ENCODE measurements at places on chromosomes 16 and 17.

DNA sequence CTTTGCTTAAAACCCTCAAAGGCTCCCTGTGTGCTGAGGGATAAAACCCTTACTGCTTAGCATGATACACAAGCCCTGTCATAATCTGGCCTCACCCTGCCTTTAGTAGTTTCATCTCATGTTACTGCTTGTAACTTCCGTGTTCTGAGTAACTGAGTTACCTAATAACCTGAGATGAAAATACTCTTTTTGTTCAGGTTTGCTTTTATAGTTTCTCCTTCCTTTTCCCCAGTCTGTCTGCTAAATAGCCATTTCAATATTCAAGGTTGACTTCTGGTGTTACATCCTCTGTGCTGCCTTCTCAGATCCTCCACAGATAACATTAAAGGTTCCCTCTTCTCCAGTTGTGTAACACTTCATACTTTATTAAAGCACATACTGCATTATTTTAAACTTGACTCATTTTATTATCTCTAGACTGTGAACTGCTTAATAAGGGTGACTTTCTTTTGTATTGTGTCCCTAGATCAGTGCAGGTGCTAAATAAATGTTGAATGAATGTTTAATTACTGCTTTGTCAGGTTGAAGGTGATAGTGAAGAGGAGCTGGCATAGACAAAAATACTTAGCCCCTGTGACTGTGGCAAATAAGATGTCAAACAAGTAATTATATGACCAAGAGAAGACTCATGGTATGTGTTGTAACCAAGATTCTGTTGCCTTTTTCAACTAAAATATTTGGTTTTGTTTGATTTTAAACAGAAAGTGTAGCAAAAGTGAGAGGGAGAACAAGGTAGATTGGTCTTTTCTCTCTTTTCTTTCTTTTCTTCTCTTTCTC lies 47.8 kb downstream of the NFAT5 start:
- no peak overlapping the region for H3K4me3 ChIP-seq
- H3K27me3 ChIP-seq = no peaks in the 10 kb centered on the region
- H3K4me1 ChIP-seq = peaks cover 20% of the 10 kb centered on the region
- peaks cover 14% of the 10 kb centered on the region for H3K36me3 ChIP-seq
- no peak overlapping the region for H3K27ac ChIP-seq
- no peak for DNase-seq

DNA sequence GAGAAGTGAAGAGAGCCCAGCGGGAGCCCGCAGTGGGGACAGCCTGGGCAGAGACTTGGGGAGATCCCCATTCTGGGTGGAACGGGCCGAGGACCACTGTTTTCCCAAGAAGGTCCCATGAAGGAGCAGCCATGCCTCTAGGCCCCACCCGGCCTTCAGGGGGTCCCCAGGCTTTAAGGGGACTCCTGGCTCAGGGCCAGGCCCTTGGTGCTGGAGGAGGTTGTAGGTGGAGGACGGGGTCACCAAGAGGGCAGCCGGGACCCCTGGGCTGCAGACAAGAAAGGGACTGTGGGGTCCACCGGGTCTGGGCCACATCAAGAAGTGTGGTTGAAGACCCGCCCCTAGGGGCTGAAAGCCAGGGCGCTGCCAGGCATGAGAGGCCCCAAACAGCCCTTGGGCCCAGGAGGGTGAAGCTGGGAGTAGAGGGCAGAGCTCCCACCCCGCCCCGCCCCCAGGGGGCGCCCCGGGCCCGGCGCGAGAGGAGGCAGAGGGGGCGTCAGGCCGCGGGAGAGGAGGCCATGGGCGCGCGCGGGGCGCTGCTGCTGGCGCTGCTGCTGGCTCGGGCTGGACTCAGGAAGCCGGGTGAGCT lies at the start of gene PRSS21:
TSS of gene PRSS21 (plus strand) at position 487 of the 589 bp plus-strand sequence. CDS start at position 519, 32 bp downstream.
- H3K27ac ChIP-seq = peak within 1 kb of the TSS; percentile 76
- peaks cover 2% of the 10 kb centered on the region for H3K4me1 ChIP-seq
- H3K27me3 ChIP-seq = peaks cover 33% of the 10 kb centered on the region
- no peaks in the 10 kb centered on the region for H3K36me3 ChIP-seq
- H3K4me3 ChIP-seq = peak within 1 kb of the TSS; percentile 50
- no peak for DNase-seq

DNA sequence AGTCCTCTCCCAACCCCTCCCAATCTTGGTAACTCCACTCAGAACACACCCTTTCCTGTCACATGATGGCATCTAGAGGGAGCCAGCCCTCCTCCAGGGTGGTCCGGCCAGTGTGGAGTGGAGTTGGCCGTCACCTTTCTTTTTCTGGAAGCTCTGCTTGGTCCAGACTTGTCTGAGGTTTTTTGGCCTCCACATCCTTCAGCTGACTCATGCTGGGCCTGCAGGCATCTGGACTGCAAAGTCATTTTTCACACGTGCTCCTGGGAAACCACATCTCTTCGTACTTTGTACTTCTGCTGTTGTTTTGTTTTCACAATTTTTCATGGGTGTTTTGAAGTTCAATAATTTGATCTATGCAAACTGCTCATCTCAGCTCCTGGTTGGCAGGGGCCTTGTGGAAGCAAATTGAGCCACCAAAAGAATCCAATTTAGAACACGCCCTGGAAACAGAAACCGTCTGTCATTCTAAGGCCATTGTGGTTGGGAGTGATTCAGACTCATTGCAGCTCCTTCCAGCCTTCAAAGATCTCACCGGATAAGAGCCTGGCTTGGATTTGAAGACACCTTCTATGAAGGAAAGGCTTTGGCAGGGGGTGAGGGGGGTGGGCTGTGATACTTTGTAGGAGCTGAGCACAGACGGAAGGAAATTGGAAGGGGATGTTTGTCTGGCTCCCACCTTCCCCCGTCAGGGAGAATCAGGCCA lies 42.4 kb upstream of the NF1 start:
- H3K36me3 ChIP-seq = no peaks in the 10 kb centered on the region
- peaks cover 5% of the 10 kb centered on the region for H3K4me1 ChIP-seq
- H3K27me3 ChIP-seq = no peaks in the 10 kb centered on the region
- no peak overlapping the region for H3K4me3 ChIP-seq
- H3K27ac ChIP-seq = no peak overlapping the region
- no peak for DNase-seq

- H3K4me1 ChIP-seq = peaks cover 21% of the 10 kb centered on the region
- DNase-seq = peak; percentile 46
- H3K27me3 ChIP-seq = no peaks in the 10 kb centered on the region
Observed at GRCh38 chr16:4846503-4846900, 586 bp downstream of the GLYR1 start.

DNA sequence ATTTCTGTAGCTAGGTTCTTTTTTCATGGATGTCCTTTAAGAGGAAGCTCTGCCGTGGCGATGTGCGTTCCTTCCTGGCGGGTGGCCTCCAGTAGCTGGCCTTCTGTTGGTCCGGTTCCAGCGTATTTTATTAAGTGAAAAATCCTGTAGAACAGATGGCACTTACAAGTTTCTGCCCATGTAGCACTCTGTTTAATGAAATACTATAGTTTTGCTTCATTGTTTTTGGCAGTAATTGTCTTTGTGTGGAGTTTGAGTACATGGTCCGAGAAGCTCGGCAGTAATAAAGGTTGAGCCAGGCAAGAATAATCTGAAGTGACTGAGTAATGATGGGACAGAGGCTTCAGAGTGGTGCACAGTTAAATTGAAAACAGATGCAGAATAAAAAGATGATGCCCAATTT lies 20.4 kb downstream of the USP10 start:
- no peaks in the 10 kb centered on the region for H3K27me3 ChIP-seq
- H3K27ac ChIP-seq = no peak overlapping the region
- no peak for DNase-seq

DNA sequence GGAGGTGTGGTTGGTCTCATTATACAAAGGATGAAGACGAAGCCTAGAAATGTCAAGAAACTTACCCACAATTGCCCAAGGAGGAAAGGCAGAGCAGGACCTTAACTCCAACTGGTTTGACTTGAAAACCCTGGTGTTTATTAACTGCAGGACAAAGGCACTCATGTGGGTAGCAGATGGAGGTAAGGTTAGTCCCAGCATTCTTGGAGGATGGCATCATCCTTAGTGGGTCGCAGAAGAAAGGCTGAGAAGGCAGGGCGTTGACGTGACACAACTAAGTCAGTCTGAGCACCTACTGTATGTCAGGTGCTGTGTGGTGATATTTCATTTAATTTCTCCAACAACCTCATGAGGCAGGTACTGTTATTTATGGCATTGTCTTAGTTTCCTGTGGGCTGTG lies 101.3 kb downstream of the HAPSTR1 start:
- DNase-seq = no peak
- H3K4me1 ChIP-seq = no peaks in the 10 kb centered on the region
- no peaks in the 10 kb centered on the region for H3K36me3 ChIP-seq
- H3K27me3 ChIP-seq = peaks cover 14% of the 10 kb centered on the region
- H3K27ac ChIP-seq = no peak overlapping the region

GRCh38 chr17:49779739-49780231 lies 8.7 kb upstream of the KAT7 start:
- no peaks in the 10 kb centered on the region for H3K36me3 ChIP-seq
- H3K27me3 ChIP-seq = no peaks in the 10 kb centered on the region
- H3K4me1 ChIP-seq = peaks cover 7% of the 10 kb centered on the region

DNA sequence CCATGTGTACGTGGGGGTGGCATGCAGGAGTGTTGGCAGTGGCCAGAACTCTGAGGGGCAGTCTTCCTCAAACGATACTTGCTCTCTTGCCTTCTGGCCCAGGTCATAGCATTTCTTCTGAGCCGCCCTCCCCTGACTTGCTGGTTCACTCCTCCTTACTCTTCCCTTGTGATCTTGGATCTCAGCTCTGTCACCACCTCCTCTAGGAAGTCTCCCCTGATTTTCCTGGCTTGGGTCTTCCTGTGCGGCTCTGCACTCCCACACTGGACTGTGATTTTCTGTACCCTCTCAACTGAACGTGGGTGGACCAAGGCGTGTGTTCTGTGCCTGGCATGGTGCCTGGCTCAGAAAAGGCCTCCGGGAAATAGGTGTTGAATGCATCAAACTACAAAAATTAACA lies 2.9 kb downstream of the EPN3 start:
- no peaks in the 10 kb centered on the region for H3K36me3 ChIP-seq
- no peak overlapping the region for H3K27ac ChIP-seq
- no peak for DNase-seq

GRCh38 chr16:75181630-75182029 lies 25.3 kb downstream of the CTRB2 start:
- no peak overlapping the region for H3K4me3 ChIP-seq
- H3K27ac ChIP-seq = no peak overlapping the region
- peaks cover 23% of the 10 kb centered on the region for H3K27me3 ChIP-seq
- DNase-seq = no peak
- peaks cover 4% of the 10 kb centered on the region for H3K36me3 ChIP-seq

DNA sequence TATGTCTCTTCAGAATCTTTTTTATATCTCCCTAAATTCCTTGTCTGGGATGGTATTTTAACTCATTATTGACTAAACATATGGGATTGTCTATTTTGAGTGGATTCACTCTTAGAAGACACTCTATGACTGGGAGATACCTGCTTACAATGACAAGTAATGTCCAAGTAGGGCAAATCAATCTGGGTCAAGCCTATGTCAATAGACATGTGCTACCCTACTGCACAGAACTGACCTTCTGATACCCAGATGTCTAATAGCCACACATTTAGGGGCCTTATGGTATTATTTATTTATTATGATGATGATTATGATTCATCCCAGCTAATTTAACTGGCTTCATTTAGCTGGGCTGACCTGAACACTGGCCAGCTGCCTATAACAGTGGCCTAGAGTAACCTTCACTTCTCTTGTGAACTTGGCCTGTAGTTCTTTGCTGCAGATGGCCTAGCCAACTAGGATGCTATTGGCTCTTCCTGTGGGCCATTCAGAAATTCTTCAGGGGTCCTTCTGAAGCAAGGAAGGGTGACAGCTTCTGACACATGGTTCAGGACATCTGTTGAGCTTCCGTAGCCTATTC lies 138.0 kb downstream of the ANKFN1 start:
- H3K27me3 ChIP-seq = no peaks in the 10 kb centered on the region
- H3K4me1 ChIP-seq = peaks cover 2% of the 10 kb centered on the region
- H3K27ac ChIP-seq = no peak overlapping the region
- H3K36me3 ChIP-seq = no peaks in the 10 kb centered on the region
- no peak overlapping the region for H3K4me3 ChIP-seq
- no peak for DNase-seq

DNA sequence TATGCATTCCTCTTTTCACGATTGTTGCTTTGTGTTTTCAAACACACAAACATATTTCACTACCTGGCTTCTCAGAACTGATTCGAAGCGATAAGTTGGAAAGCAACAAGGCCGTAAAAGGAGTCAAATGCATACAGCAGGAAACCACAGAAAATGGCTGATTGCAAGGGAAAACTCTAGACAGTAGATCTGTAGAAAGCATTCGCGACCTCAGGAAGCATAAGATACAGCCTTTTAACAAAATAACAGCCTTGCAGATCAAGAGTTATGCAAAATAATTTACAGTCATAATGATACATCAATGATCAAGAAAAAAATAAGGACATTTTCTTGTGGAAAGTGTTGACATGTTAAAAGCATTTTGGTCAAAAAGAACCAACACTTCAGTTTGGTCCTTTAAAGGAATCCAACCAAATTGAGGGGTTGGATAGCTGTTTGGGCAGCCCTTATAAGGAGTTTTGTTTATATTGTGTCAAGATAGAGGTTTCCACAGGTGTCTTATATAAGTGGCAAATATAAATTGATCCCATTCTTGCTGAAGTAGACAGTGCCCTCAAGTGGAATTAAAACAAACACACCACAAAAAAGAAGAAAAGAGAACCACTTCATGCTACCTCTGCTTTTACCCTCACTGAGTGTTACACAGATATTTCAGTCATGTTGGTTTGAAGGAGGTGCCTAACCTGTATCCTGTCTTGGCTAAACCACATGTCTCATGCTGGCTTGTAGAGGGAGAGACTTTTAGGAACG lies 5.5 kb downstream of the CYLD start:
- H3K27me3 ChIP-seq = no peaks in the 10 kb centered on the region
- peaks cover 31% of the 10 kb centered on the region for H3K36me3 ChIP-seq
- peaks cover 29% of the 10 kb centered on the region for H3K4me1 ChIP-seq
- H3K4me3 ChIP-seq = peak overlapping the region; percentile 68

- no peak overlapping the region for H3K4me3 ChIP-seq
- H3K36me3 ChIP-seq = peaks cover 6% of the 10 kb centered on the region
- DNase-seq = no peak
- H3K27me3 ChIP-seq = peaks cover 12% of the 10 kb centered on the region
- no peaks in the 10 kb centered on the region for H3K4me1 ChIP-seq
- no peak overlapping the region for H3K27ac ChIP-seq
Observed at GRCh38 chr17:76153640-76154039, 12.6 kb upstream of the FOXJ1 start.

DNA sequence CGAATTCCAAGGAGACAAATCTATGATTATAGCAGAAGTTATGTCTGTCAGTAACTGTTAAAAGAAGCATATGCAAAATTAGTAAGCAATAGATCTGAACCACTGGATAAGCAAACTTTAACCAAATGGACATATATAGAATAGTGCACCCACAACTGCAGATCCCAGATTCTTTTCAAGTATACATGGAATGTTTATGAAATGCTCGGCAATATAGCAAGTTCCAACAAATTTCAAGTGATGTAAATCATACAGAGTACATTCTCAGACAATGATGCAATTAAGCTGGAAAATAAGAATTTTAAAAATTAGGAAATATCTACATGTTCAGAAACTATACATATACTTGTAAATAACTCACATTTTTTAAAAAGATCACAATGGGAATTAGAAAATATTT lies 8.4 kb upstream of the HELZ start:
- peaks cover 3% of the 10 kb centered on the region for H3K27me3 ChIP-seq
- H3K4me1 ChIP-seq = peaks cover 10% of the 10 kb centered on the region
- no peaks in the 10 kb centered on the region for H3K36me3 ChIP-seq
- no peak overlapping the region for H3K27ac ChIP-seq
- no peak overlapping the region for H3K4me3 ChIP-seq
- DNase-seq = no peak

Measured in stimulated activated naive B cell treated with anti-CD40 and anti-IgM and Interleukin-4, amounts not matched to agents 10 μg/mL and 1 μg/mL and 100 μg/mL, for 72 hours (primary cell).